MCF 10A (cell line): ENCODE measurements at places on chromosomes 16 and 17. TPM values are rescaled to one million over a fixed set of nuclear protein-coding genes. Genes with fewer than 3 reads are reported as not detected.

OTOP3 gene
- not detected in 2 replicates for total RNA-seq

NECAB2 gene
- 2.3 and 3.6 TPM in 2 replicates for total RNA-seq

MT4 gene
- not detected in 2 replicates for total RNA-seq

TBX2 gene
- 1.5 and 4.3 TPM in 2 replicates for total RNA-seq

KRTAP9-1 gene
- not detected in 2 replicates for total RNA-seq

GRCh38 chr17:63445065-63445464 lies 1.0 kb downstream of the CYB561 start:
- DNase-seq: no peak
- H3K4me3 ChIP-seq: peak overlapping the region; percentile 68
- no peaks in the 10 kb centered on the region for H3K27me3 ChIP-seq
- no peaks in the 10 kb centered on the region for H3K36me3 ChIP-seq

GRCh38 chr16:86431540-86431939 lies 78.8 kb upstream of the FOXF1 start:
- H3K27me3 ChIP-seq: peaks cover 64% of the 10 kb centered on the region
- no peak for DNase-seq
- no peaks in the 10 kb centered on the region for H3K36me3 ChIP-seq
- H3K4me3 ChIP-seq: no peak overlapping the region

DNA sequence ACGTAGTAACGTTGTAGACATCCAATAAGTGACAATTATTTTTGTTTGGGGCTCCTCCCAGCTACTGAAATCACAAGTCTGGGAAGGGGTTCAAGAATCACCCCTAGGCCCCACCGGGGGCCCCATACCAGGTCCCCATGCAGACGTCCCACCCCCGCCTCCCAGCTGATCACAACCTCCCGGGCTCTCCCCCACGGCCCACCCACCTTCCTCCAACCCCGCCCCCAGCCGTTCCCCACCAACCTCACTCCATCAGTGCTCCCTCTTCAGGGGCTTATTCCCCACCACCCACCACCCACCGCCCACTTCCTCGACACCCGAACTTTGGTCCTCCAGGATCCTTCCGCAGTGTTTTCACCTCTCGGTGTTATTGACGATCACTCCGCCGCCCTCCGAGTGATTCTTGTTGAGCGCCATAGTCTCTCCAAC lies 240 bp downstream of the WBP2 start:
- peaks cover 39% of the 10 kb centered on the region for H3K36me3 ChIP-seq
- DNase-seq: no peak
- no peak overlapping the region for H3K27ac ChIP-seq
- H3K4me1 ChIP-seq: peaks cover 19% of the 10 kb centered on the region
- H3K27me3 ChIP-seq: no peaks in the 10 kb centered on the region

DNA sequence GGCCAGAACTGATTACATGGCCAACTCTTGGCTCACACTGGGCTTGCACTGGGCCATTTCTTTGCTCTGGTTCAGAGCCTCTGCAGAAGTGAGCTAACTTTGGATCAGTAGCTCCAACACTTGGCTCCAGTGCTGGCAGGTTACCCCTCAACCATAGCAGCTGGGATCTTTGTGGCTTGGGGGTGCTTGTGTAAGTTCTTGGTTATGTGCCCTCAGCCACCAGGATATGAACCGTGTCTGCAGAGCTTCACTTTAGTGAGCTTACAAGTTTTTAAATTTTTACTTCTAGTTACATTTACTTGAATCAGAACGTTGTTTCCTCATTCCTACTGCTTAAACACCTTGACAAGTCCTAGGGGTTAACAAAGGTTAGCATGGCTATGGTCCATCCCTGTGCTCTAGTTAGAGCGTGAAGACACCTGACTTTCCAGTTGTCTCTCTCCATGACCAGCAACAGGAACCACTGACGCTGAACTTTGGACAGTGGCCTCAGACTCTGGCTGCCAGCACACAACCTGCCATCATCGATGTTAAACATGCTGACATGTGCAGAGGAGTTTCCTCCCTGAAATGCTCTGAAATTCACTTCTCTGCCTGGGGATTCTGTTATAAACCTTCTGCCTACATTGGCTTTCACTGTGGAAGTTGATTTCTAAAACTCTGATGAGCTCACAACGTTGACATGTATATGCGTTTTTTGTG lies 4.1 kb downstream of the PDF start:
- H3K36me3 ChIP-seq: peaks cover 81% of the 10 kb centered on the region
- DNase-seq: no peak
- H3K27ac ChIP-seq: no peak overlapping the region
- H3K4me1 ChIP-seq: peaks cover 24% of the 10 kb centered on the region

DNA sequence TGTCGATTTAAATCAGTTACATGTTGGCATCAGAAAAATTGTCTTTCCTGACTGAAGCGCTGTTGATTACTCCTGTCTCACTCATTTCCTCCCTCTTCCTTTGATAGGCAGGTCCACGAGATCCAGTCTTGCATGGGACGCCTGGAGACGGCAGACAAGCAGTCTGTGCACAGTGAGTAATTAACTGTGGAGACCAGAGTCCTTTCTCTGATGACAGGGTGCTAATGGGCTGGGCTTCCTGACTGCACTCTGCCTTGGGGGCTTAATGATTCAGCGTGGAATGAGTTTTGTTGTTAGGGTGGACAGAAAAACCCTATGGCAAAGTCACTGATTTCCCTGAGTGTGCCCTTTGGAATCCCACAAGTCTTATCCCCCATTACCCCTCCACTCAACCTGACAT lies 6.5 kb downstream of the GOSR2 start:
- H3K4me1 ChIP-seq: peaks cover 29% of the 10 kb centered on the region
- H3K4me3 ChIP-seq: no peak overlapping the region
- H3K36me3 ChIP-seq: peaks cover 44% of the 10 kb centered on the region
- H3K27me3 ChIP-seq: no peaks in the 10 kb centered on the region

GRCh38 chr17:17032131-17032692 lies 10.0 kb upstream of the MPRIP start:
- H3K27me3 ChIP-seq: no peaks in the 10 kb centered on the region
- H3K36me3 ChIP-seq: no peaks in the 10 kb centered on the region
- H3K4me3 ChIP-seq: no peak overlapping the region
- peak; percentile 59 for DNase-seq
- H3K27ac ChIP-seq: peak overlapping the region; percentile 59

DNA sequence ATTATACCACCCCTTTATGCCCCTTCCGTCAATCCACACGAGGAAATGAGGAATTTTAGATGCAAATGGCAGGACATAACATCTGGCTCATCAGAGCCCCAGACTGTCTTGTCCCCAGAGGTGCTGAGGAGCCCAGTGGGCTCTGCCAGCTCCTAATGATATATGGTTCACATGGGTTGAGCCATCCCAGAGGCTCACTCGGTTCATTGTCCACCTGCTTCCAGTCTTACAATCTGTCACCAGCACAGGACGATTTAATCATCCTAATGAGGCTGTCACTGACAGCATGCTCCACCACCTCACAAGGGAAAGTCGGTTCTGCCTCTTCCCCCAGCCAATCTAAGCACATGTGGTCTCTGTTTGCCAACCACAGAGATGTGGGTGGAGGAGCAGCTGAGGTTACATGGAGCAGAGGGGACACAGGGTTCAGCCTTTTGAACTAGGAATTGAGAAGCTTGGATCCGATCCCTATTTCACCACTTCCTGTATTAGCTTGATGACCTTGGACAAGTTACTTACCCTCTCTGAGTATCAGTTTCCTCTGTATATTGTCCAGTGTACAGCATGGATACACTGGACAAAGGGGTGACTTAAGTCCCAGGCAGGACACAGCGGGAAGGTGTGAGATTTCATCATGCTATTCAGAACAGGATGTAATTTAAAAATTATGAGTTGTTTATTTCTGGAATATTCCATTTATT lies 27.0 kb upstream of the DHX8 start:
- peaks cover 6% of the 10 kb centered on the region for H3K36me3 ChIP-seq
- H3K27me3 ChIP-seq: no peaks in the 10 kb centered on the region
- DNase-seq: peak; percentile 91
- H3K27ac ChIP-seq: peak overlapping the region; percentile 63

GRCh38 chr17:31314782-31315100 lies 887 bp upstream of the EVI2B start:
- H3K4me3 ChIP-seq: no peak overlapping the region
- no peaks in the 10 kb centered on the region for H3K27me3 ChIP-seq
- DNase-seq: no peak
- no peak overlapping the region for H3K27ac ChIP-seq
- peaks cover 6% of the 10 kb centered on the region for H3K36me3 ChIP-seq

DNA sequence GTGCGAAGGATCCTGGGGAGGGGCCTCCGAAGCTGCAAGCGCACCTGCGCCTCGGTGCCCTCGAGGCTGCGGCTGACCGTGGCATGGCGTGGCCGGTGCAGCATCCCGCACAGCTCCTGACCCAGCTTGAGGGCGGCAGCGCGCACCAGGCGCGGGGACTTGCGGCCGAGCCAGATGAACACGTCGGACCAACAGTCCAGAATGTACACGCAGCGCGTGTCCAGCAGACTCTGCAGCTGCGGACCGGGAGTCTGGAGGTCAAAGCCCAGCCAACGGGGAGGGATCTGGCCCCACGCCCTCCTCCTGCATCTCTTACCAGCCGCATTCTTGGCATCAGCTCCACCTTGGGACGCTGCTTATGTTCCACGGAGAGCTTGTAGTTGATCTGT lies 10.9 kb downstream of the FLII start:
- no peak overlapping the region for H3K27ac ChIP-seq
- H3K4me3 ChIP-seq: no peak overlapping the region
- DNase-seq: no peak
- no peaks in the 10 kb centered on the region for H3K27me3 ChIP-seq

DNA sequence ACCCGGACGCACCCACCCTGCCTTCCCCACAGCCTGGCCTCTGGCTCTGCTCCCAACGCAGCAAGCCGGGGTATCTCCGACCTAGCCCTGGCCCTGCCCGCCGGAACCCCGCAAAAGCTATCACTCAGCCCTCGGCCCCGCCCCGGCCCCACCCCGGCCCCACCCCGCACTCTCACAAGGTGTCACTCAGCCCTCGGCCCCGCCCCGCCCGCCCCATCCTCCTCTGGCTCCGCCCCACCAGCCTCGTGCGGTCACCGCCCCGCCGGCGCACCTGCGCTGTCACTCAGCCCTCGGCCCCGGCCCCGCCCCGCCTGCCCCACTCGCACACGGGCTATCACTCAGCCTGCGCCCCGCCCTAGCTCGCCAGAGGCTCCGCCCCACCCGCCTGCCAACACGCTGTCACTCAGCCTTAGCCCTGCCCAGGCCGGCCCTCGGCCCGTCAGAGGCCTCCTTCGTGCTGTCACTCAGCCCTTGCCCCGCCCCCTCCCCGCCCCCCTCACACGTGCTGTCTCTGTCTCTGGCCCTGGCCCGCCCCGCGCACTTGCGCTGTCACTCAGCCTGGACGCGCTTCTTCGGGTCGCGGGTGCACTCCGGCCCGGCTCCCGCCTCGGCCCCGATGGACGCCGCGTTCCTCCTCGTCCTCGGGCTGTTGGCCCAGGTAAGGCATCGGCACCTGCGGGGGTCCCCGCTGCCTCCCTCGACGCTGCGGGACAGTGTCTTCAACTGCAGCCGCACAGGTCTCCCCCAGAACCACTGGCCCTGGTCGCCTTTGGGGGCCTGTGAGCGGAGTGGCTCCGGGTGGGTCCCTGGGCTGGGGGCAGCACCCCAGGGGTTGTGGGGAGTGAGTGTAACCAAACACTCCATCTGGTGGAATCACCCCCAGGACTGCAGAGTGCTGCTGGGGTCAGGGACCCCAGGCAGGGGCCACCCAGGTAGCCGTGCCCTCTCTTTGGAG lies at the start of gene CDH15:
Gene CDH15 (plus strand): TSS at position 533 of the 955 bp plus-strand sequence. CDS start 84 bp downstream, at position 617.
- H3K27me3 ChIP-seq: no peaks in the 10 kb centered on the region
- H3K4me3 ChIP-seq: peak within 1 kb of the TSS; percentile 56
- no peak within 1 kb of the TSS for H3K27ac ChIP-seq
- peaks cover 5% of the 10 kb centered on the region for H3K4me1 ChIP-seq

- H3K27me3 ChIP-seq: no peaks in the 10 kb centered on the region
- peaks cover 61% of the 10 kb centered on the region for H3K4me1 ChIP-seq
- peak; percentile 96 for DNase-seq
Observed at GRCh38 chr17:82241183-82241925, 12.5 kb downstream of the SLC16A3 start.

GRCh38 chr17:55895112-55895759 lies 144.4 kb downstream of the PCTP start:
- DNase-seq: peak; percentile 53
- H3K27me3 ChIP-seq: no peaks in the 10 kb centered on the region
- no peak overlapping the region for H3K4me3 ChIP-seq
- no peaks in the 10 kb centered on the region for H3K36me3 ChIP-seq

DNA sequence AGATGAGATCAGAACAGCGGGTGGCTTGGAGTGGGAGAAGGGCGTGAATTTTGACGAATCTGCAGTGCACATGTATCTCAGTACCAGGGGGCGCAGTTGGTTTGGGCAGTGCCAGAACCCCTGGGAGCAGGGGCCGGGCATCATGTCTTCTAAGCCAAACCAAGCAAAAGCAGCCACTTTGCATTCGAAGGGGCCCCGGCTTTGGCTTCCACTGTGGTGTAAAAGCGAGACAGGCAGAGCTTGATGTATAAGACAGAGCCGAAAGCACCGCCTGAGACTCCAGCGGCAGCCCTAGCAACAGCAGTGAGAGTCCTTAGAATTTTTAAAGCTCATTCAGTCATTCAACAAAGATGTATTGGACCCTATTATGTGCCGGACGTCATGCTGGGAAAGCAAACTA lies 3.8 kb upstream of the XYLT1 start:
- no peak overlapping the region for H3K4me3 ChIP-seq
- no peak for DNase-seq
- H3K27me3 ChIP-seq: no peaks in the 10 kb centered on the region

- no peak for DNase-seq
- peak overlapping the region; percentile 85 for H3K27ac ChIP-seq
- peaks cover 13% of the 10 kb centered on the region for H3K36me3 ChIP-seq
- peaks cover 37% of the 10 kb centered on the region for H3K4me1 ChIP-seq
- H3K4me3 ChIP-seq: peak overlapping the region; percentile 87
- H3K27me3 ChIP-seq: no peaks in the 10 kb centered on the region
Observed at GRCh38 chr16:19522397-19522732, 467 bp upstream of the GDE1 start.

DNA sequence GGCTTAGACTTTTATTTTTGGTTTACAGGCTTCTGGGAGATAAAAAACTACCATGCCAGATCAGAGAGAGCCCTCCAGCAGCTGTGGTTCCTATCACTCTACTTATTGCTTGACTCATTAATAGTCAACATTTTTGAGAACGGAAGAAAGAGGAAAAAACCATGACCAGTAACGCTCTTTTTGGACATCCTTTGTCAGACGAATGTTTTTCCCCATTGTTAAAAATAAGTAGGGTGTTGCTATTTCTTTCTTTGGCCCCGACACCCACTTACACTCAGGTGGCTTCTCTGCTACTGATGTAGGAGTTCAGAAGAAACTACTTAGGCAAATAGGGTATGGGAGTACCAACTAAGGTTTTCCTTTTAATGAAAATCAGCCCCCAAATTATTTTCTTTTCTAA lies 27.5 kb downstream of the TVP23A start:
- no peak overlapping the region for H3K4me3 ChIP-seq
- no peaks in the 10 kb centered on the region for H3K4me1 ChIP-seq
- no peaks in the 10 kb centered on the region for H3K36me3 ChIP-seq
- H3K27ac ChIP-seq: no peak overlapping the region

DNA sequence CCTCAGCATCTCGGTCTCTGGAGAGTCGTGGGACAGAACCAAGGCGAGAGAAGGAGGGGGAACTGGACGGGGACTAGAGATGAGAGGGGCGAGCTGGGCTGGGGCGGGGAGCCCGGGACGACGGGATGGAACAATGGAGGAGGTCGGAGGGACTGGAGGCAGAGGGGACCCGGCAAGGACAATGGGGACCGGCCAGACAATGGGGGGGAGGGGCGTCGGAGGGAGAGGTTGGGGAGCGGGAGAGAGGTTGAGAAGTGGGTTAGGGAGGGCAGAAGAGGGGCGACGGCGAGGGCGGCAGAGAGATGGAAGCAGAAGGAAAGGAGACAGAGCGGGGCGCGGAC lies 719 bp downstream of the NGFR start:
- H3K27me3 ChIP-seq: peaks cover 71% of the 10 kb centered on the region
- no peak overlapping the region for H3K27ac ChIP-seq
- DNase-seq: no peak
- no peaks in the 10 kb centered on the region for H3K36me3 ChIP-seq
- peaks cover 14% of the 10 kb centered on the region for H3K4me1 ChIP-seq
